ENCODE measurements at places on chromosomes 1 and 21.

- DNase-seq: no peak
These were observed 6.4 kb upstream of the SPATC1L start for GRCh38 chr21:46190491-46191131.

DNA sequence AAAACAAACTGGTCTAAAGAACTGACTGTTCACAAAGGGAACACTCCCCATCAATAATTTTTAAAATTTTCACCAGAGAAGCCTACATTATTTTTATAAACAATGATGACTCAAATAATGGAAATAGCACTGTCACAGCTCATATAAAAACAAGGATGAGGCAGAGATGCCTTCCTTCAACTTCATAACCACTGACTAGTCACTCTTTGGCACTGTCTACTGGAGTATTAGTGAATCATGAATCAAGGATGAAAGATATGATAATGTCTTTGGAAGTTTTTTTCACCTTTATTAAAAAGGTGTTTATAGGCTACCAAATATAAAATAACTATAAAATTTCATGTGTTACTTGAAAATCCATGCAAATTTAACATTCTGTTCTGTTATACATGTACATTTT is 316.9 kb downstream of the VAV3 start:
- no peak for DNase-seq

GRCh38 chr1:20195462-20195780 is 9.1 kb upstream of the PLA2G2C start:
- no peak for DNase-seq

- DNase-seq: no peak
These were observed 3.2 kb upstream of the NUAK2 start for GRCh38 chr1:205324781-205325180.

DNA sequence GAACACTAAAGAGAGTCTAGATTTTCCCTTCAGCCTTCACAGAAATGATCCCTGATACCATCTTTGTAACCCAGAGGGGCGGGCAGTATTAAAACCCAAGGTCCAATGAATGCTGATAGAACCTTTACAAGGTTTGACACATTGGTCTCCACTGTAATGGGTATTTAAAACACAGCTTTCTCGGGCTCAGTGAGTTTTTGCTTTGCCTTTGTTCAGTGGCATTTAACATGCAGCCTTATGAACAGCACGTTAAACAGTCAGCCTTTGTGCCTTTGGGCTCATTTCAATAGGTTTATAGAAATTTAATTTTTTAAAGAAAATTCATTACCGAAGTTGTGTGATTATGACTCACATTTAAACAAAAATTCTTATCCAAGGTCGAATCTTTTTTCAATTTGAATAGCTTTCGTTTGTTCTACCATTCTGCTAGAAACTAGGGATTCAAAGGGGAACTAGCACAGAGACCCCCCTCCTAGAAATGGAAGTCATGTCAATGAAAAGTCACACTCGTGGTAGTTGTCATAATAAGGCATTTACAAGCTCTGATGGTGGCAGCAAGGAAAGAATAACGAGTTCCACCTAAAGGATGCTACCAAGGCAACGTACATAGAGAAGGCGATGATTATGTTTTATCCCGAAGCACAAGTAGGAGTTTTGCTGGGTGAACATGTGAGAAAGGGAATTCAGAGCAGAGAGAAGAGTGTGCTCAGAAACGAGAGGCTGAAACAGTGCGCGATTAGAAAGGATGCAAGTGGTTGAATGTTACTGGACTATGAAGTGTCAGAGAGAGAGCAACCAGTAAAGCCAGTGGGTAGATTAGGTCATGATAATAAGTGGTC is 66.2 kb downstream of the SGIP1 start:
- no peak for DNase-seq

DNA sequence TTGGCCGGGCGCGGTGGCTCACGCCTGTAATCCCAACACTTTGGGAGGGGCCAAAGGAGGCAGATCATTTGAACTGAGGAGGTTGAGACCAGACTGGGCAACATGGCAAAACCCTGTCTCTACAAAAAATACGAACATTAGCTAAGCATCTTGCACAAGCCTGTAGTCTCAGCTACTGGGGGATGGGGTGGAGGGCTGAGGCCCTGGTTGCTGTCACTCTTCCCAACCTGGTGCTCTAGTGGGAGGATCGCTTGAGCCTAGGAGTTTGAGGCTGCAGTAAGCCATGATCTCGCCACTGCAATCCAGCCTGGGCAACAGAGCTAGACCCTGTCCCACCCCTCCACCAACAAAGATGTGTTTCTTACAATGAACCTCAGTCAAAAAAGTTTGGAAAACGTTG is 2.8 kb downstream of the PHGDH start:
- DNase-seq: no peak

DNA sequence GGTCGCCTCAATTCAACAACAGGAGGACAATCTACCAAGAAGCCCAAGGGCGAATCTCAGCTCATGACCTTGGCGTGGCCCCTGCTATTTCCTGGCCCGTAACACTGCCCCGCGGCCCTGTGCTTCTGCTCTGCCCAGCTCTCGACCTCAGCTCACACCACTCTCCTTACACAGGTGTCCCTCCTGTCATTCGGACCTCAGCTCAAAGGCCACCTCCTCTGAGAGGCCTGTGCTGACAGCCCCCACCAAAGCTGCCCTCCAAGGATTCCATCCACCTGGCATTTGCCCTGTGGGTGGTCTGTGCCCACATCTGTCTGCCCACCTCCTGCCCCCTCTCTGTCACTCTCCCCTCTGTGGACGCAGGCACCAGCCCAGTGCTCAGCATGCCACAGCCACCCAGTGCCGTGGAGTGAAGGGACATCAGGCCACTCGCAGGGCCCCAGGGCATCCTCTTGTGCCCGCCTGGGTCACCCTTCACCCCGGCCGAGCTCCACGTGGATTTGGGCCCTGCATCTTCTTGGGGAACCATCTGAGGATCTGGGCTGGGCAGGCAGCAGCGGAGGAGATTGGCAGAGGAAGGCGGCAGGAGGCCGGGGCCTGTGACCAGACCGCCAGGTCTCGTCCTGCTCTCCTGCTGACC is 70.3 kb downstream of the DHRS3 start:
- no peak for DNase-seq

DNA sequence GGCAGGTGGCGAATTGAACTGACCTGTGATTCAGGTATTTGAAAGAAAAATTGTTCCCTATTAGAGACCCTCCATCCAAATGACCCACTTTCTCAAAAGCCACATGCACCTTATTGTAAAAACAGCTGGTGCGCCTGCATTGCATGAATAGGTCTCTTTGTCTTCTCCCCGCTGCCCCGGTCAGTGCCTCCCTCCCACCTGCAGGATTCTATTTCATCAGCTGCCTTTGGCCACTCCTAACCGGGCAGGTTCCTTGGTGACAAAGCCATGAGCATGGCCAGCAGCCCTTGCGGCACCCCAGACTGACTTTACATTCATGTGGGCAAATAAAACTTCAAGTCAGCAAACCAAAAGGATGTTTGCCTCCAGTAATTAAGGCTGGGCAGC is 6.4 kb downstream of the TMPRSS3 start:
- no peak for DNase-seq

- no peak for DNase-seq
These were observed 38.1 kb downstream of the HSD3B2 start for GRCh38 chr1:119453021-119453420.

DNA sequence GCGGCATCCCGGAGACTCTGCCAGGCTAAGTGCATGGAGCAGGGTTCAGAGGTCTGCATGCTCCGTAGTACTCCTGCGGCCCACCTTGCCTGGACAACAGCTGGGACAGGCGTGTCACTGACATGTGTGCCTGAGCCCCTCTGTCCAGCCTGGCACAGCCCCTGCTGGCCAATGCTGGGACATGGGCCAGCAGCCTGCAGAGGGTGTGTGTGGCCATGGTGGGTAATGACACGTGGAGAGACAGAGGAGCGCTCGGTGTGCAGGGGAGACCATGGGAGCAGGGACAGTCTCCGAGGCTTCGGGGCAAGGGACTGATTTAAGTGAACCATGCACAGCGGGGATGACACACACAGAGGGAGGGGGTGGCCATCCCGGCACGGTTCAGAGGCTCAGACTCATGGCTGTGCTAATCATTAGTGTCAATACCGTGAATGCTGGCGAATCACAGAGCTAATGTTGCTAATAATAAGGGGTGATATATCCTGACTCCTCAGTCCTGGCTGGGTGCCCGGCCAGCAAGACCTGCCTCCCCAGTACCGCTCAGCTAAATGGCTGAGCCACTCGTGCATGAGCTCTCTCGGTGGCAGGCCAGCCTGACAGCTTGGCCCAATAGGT is 41.5 kb downstream of the IGSF21 start:
- no peak for DNase-seq

DNA sequence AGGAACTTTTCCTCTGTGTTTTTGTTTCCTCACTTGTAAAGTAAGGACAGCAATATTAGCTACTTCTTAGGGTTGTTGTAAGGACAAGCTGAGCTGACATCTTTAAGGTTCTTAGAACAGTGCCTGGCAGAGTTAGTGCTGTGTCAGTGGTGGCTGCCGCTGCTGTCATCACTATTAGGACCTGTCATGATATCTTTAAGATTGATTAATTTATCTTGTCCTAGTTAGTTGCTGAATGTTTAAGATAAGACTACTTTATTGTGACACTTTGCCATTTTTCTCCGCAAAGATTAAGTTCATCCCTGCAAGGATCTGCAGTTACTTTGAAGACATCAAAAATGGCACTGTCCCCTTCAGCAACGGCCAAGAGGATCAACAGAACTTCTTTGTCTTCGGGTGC is 40.1 kb upstream of the GPR88 start:
- DNase-seq: no peak

- no peak for DNase-seq
These were observed 30.3 kb downstream of the ZNF362 start for GRCh38 chr1:33286451-33287185.

DNA sequence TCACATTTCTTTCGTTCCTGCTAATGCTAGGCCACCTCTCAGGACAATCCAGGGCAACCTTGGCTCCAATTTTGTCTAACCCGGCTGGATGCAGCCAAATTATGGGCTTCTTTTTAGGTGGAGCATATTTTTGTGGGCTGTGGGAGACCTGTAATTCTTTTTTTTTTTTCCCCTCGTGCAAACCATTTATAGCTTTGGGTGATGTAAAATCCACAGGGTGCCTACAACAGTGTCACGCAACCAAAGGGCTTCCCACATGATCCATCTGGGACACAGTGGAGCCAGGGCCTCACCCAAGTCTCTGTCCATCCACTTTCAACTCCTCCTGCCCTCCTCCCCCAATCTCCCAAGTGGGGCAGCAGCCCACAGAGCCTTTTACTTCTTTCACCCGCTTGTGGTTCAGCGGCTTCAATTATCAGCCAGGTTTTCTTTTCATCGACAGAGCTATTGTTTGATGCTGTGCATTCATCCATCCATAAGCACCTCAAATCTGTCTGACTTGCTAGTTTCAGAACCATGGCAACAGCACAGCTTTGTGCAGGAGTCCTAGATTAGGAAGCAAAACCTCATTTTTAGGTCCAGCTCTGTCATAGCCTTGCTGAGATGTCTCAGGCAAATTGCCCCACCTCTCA is 10.0 kb upstream of the OVAAL start:
- DNase-seq: no peak

GRCh38 chr1:230144758-230145504 is 77.9 kb downstream of the GALNT2 start:
- DNase-seq: no peak

DNA sequence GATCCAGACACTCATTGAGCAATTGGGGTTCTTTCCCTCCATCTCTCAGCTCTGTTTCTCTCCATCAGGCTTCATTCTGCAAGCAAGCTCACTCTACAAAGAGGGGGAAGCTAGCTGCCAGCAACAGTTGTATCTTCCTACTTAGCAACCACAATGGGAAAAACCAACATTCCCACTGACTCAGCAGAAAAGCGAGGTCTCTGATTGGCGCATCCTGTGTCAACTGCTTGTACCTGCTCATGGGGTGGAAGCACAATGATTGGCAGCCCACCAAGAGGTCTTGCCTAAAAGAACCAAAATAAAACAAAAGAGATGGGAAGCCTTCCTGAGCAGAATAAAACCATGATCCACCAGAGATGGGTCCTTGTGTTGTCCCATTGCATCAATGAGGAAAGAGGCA is 4.0 kb upstream of the CDA start:
- DNase-seq: no peak

GRCh38 chr1:118920124-118920717 is 67.9 kb downstream of the TBX15 start:
- DNase-seq: no peak

DNA sequence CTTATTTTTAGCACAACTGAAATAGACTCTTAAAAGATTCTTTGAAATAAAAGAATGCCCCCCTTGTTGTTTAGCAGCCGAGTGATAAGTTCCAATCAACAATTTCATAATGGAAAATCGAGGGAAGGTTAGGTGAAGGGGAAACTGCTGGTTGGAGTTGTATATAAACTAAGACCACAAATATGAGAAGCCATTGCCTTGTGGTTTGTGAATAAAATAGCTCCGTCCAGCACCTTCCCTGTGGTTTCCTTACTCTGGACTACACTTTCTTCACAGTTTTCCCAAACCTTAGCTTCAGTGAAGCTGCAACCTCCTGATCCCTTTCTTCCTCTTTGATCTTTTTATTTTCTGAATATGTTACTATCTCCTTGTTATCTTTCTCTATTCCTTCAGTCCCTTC is 6.7 kb upstream of the RAB3GAP2 start:
- no peak for DNase-seq

GRCh38 chr1:64616039-64616438 is 128.8 kb upstream of the RAVER2 start:
- DNase-seq: no peak

GRCh38 chr21:39555911-39556590 is 56.7 kb upstream of the B3GALT5 start:
- no peak for DNase-seq

DNA sequence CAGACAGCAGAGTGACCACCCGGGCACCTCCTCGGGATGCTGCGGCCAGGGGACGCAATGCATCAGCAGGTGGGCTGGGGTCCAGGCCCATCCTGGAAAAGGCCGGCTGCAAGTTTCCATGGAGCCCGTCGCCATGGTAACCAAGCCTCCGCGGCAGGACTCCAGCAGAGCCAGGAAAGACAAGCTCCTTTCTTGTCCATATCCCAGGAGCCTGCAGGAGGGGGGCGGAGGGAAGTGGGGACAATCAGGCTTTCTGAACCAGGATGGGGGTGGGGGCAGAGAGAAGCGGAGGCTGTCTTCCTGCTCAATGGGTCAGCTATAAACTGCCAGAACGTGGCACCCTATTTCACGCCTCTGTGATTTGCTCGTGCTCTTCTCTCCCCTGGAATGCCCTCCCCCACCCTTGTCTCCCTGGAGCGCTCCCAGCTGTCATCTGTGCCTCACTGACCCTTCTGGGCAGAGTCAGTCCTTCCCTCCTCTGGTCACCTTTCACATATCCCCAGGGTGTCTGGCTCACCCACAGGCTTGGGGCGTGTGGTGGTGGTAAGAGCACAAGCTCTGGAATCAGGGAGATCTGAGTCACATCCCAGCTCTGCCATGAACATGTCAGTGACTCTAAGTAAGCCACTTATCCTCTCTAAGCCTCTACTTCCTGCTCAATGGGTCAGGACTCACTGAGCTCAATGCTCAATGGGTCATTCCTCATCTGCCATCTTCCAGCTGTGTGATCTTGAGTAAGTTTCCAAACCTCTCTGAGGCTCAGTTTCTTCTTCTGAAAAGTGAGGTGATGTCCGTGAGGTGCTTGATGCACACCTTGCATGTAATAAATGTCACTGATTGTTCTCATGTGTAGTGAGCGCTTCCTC is 58.9 kb upstream of the LAPTM5 start:
- no peak for DNase-seq
